ENCODE measurements at places on chromosomes 6 and 20.

DNA sequence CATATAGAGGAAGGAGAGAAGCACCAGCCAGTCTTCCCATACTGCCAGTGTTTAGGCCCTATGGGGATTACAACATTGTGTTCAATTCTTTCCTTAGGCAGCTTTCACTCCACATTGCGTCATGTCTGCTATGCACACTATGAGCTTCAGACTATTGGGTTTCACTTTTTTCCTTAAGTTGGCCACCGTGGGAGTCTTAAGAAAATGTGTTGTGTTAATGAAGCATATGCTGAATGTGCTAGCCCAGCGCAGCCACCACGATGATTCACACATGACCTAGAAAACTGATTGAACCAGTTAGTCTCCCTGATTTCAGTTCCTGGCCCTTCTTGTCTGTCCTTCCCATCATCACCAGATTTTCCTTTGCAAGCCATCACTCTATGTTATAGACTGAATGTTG lies 21.5 kb downstream of the TUBB2B start:
- peak; percentile 33 for DNase-seq

DNA sequence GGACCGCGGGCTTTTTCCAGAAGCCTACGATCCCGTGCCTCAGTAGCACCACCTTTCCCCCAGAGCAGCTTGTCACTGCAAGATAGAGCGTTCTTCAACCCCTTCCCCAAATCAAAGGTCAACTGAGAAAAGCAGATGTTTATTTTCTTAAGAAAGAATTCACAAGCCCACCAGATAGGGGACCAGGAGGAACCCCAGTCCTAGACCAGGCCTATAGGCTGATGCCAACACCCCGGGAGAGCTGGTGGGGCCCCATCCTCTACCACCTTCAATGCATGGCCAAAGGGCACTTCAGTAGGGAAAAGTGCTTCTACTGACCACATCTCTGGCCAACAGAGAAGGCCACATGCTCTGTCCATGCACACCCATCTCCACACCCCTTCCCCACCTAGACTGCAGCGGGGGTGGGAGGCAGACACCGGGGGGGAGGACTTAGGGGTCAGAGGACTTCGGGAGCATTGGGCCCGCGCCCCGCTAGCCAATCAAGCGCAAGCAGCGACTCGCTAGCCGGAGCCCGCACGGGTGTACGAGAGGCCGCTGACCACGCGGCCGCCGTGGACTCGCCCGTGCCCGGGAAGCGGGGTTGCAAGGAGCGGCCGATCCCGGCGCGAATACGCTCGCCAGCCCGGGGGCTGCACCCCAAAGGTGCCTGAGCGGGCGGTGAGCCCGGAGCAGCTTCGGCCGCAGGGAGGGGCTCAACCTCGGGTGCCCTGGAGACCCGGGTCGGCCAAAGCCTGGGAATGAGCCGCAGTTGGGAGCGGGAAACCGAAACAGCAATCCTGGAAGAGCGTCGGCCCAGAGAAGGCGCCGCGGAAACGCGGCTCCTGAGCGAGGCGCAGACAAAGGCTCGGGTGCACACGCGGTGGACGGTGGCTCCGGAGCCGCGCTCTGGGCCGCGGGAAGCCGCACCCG lies 2.8 kb downstream of the PDE10A start:
- no peak for DNase-seq

GRCh38 chr6:25058441-25058840 lies 122.7 kb upstream of the RIPOR2 start:
- no peak for DNase-seq

- DNase-seq: no peak
Observed at GRCh38 chr6:124557873-124558272, 404.4 kb upstream of the RNF217 start.

DNA sequence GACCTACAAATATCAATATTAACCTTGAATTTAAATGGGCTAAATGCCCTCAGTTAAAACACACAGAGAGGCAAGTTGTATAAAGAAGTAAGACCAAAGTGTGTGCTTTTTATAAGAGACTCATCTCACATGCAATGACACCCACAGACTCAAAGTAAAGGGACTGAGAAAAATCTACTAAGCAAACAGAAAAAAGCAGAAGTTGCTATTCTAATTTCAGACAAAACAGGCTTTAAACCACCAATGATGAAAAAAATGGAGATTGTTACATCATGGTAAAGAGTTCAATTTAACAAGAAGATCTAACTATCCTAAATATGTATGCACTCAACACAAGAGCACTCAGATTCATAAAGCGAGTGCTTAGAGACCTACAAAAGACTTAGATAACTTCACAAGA lies 741.9 kb upstream of the MARCKS start:
- no peak for DNase-seq

GRCh38 chr6:36414481-36414880 lies 27.0 kb upstream of the ETV7 start:
- DNase-seq: no peak

GRCh38 chr6:72080260-72080941 lies 194.1 kb downstream of the RIMS1 start:
- DNase-seq: no peak

- no peak for DNase-seq
Observed at GRCh38 chr6:149950423-149950822, 8.6 kb downstream of the ULBP2 start.

DNA sequence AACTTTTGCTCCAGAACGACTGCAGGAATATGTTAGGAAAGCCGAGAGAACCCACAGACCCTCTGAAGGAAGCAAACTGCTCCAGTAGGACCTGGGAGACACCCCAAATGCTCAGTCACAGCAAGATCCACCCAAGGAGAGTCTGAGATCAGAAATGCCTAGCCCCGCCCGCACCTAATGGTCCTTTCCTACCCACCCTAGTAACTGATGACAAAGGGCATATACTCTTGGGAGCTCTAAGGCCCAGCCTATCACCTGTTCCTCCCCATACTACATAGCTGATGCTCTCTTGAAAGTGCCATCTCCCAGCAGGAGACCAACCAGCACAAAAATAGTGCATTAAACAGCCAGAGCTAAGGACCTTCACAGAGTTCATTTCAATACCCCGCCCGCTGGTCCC lies 67.6 kb downstream of the CD2AP start:
- no peak for DNase-seq

GRCh38 chr6:151452750-151453427 lies 963 bp upstream of the RMND1 start:
- peak; percentile 11 for DNase-seq

DNA sequence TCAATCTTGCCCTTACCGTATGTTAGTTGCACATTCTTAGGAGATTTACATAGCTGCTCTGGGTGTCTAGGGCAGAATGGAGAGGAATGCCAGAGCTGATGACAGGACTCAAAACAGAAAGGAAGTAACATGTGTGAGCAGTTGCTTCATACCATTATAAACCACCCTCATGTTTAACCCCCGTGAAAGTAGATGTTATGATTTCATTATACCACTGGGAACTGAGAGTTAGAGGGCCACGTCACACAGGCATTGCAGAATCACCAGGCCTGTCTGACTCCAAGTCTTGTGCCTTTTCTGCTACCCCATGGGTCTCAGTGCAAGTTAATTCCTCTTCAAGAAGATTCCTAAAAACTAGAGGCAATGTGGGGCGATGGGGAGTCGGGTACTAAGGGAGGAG lies 23.5 kb upstream of the SIM1 start:
- no peak for DNase-seq

DNA sequence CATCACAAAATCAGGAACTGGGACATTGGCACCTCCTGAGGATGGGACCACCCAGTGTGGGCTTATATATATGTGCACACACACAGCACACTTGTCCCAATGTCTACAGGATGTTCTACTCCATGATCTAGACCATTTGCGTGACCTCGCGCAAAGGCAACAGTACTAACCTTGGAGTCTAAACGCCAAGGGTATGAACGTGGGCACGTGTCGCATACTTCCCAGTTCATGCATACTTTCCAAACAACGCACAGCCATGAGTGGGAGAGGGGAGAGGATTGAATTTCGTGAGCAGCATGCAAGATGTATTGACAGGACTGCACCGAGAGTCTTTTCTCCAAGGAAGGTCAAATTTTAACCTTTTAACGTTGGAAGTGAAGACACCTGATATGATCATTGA lies 214.2 kb upstream of the QKI start:
- no peak for DNase-seq

DNA sequence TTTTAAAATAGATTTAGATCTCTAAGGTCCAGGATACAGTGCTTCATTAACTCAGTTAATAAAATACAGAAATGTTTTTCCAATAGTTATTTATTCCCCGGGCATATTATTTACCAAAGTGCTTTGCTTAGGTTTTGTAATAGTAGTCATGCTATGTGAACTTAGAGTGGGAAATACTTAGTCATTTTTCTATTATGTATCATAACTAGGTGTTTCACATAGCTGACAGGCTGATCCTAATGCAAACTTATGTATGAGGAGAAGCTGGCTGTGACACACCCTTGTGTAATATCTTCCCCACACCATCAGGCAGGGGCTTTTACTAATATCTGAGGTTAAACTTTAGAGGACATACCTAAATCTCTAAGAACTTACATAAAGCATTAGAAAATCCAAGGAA lies 277.7 kb upstream of the RIMS1 start:
- DNase-seq: no peak

DNA sequence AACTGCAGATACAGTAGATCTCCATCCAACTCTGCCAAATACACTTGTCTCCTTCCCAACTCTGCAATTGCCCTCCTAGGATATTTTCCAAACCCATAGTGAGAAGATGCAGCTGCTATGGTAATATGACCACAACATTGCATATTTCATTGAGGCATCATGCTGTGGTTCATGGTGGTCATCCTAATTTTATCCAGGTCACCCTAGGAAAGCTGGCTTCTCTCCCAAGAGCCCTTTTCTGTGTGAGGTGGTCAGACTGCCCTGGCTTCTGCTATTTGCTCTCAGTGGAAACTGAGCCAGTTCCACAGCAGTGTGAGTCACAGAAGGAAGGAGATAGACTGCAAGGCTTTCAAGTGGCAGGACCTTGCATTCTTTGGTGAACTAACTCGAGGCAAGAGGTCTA lies 5.5 kb downstream of the OGFRL1 start:
- DNase-seq: no peak

- DNase-seq: no peak
Observed at GRCh38 chr6:80872199-80872950, 765.9 kb downstream of the BCKDHB start.

DNA sequence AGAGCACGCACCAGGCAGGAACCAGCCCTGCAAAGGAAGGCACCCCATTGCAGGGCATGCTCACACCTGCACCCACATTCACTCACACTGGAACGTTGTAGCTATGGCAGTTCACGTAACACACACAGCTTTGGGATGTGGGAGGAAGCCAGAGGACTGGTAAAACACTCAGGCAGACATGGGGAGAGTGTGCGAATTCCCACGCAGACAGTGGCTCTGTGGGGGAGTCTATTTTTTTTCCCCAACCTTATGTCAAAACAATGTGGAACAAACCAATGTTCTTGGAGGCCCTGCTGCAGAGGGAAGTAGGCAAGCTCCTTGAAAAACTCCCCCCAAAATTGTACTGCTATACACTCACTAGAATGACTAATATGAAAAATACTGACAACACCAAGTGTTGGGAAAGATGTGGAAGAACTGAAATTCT lies 91.0 kb downstream of the PPP1R14C start:
- DNase-seq: no peak

- no peak for DNase-seq
Observed at GRCh38 chr20:24699321-24700165, 230.1 kb downstream of the SYNDIG1 start.

- DNase-seq: no peak
Observed at GRCh38 chr6:130482645-130483390, 117.0 kb downstream of the TMEM200A start.

GRCh38 chr6:3317741-3318211 lies 59.0 kb downstream of the PSMG4 start:
- DNase-seq: no peak

DNA sequence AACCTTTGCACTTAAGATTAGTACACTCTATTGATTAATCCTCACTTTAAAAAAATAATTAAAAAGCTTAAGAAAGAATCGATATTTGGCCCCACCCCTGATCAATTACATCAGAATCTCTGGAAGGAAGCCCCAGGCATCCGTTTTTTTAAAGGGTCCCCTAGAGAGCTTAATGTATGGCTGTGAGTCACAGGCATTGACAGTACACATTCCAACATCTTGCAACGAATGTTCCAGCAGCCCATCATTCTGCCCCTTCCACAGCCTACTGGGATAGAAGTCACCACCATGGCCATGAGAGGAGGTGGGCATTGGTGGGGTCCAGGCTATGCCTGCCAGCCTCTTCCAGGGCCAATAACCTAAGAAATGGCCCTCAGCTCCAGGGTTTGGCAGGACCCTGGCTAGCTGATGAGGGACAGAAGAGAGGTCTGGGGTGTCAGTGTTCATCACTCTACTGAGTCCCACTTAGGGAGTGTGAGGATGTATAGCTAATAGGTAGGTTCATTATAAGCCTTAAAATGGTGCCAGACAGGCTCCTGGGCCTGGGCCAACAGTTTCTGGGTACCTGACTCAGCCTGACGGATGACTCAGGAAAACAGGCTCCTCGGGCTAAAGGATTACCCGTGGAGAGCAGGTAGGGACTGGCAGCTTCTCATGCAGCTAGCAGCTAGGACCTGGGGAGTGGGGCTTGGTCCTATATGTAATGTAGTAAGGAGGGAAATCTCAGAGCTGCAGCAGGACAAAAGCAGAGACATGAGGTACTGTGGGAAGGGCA lies 40.4 kb downstream of the MDGA1 start:
- no peak for DNase-seq

GRCh38 chr6:3392930-3393835 lies 63.7 kb downstream of the SLC22A23 start:
- no peak for DNase-seq

Data from activated CD4-positive, alpha-beta T cell treated with anti-CD3 and anti-CD28 coated beads for 36 hours (primary cell).